SJCRH30 (cell line): ENCODE measurements at places on chromosomes 6 and 20. TPM values are rescaled to one million over a fixed set of nuclear protein-coding genes. Genes with fewer than 3 reads are reported as not detected.
A peak's percentile ranks its signal among the peaks of the same experiment; 100 is the strongest.

- no peak for DNase-seq
Observed at GRCh38 chr6:110492584-110492983, 16.2 kb upstream of the SLC22A16 start.

- peak; percentile 73 for DNase-seq
Observed at GRCh38 chr6:32843979-32844838, at the start of gene PSMB8. TSS of gene PSMB8 (minus strand) at chr6:32844047. CDS start at chr6:32843996, 51 bp downstream.

DNA sequence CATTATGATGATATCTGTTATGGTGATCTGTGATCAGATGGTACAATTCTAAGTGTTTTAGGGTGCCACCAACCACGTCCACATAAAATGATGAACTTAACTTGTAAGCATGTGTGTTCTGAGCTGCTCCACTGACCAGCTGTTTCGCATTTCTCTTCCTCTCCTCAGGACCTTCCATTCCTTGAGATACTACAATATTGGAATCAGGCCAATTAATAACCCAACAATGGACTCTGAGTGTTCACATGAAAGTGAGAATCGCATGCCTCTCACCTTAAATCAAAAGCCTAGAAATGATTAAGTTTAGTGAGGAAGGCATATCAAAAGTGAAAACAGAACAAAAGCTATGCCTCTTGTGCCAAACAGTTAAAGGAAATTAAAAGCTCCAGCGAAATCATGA, 114.6 kb downstream of the MAN1A1 start:
- DNase-seq: no peak

DNA sequence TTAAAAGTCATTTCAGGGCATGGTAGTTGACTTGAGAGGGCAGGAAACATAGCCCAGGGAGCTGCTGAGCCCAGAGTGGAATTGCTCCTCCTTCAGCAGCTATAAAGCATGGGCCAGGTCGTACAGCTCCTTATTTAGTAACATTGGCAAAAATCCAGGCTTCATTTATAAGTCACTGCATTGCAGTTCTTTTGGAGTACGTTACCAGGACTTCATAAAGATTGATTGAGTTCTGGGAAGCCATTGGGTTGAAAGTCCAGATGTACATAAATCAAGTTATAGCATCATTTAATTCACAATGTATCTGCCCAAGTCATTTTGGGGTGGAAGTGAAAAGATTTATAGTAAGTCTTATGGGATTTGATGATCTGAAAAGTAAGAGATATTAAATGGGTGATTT, 53.0 kb upstream of the ANKEF1 start:
- DNase-seq: no peak

GRCh38 chr20:2752567-2753460, 47.6 kb downstream of the CPXM1 start:
- DNase-seq: no peak

CEP250 gene
- 37.3 and 39.9 TPM in 2 replicates for total RNA-seq

RNF182 gene
- total RNA-seq: 0.10 and 0.20 TPM in 2 replicates

PBOV1 gene
- not detected in 2 replicates for total RNA-seq
